Omental fat pad (tissue), 4 donors: ENCODE measurements at places on chromosomes 13 and 19. TPM values are rescaled to one million over a fixed set of nuclear protein-coding genes. Genes with fewer than 3 reads are reported as not detected.

GRCh38 chr19:38784224-38784623 lies 4.8 kb upstream of the LGALS7B start:
- DNase-seq = no peak

Gene NCR1
- 2.3 TPM for total RNA-seq

Gene ICAM5
- total RNA-seq = 0.31 TPM

Gene COL5A3
- 74.1 TPM for total RNA-seq

DNA sequence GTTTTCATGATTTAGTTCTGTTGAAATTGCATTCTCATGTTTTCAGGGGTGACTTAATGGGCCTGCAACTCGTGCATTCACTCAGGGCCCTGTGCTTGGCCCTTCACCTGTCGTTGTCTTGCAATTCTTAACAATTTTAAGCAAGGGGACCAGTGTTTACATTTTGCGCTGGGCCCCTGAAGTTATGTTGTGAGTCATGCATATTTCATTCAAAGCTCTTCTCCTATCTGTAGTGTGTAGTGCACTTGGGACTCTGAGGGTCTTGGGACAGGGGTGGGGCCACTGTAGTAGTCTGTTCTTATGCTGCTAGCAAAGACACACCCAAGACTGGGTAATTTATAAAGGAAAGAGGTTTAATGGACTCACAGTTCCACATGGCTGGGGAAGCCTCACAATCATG lies 211.2 kb upstream of the RXFP2 start:
- DNase-seq = no peak

DNA sequence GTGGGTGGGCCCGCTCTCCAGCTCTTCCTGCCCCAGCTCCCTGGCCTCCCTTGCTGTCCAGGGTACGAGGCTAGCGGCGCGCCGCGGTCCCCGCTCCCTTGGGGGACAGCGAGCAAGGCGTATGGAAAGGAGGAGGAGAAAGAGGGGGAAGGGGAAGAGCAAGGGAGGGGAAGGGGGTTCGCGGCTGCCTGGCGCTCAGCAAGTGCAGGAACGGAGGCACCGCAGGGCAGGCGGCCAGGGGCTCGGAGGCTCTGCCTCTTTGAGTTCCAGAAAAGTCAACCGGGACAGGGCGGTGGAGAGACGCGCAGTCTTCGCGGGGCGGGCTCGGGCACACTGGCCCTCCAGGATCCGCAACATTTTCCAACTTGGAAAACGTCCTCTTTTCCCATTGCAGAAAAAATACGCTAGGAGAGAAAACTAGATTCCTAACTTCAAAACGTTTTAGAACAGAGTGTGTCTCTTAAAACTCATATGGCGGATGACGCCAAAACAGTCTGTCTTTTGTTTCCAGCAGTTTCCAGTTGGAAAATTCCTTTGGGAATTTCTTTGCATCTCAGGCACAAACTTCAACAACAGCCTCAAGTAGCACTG lies 23.1 kb upstream of the TNFRSF19 start:
- DNase-seq = no peak

- DNase-seq = no peak
Observed at GRCh38 chr13:113367020-113367560, 3.2 kb upstream of the GRTP1 start.

DNA sequence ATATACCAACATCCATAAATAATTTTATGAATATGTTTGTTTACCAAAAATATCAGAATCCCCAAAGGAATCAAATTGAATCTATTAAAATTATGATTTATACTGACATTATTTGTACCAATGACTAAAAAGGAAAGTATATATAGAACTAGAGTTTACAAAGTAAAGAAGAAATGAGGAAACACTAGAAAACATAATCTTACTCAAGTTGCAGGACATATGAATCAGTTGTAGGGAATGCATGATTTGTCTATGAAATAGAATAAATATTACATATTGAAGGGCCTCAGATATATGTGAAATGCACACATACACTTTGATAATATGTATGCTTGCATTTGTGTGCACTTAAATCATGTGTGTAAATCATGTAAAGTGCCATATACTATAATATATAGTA lies 1466.4 kb downstream of the EFNB2 start:
- no peak for DNase-seq

Gene IGFLR1
- total RNA-seq = 5.8 TPM

DNA sequence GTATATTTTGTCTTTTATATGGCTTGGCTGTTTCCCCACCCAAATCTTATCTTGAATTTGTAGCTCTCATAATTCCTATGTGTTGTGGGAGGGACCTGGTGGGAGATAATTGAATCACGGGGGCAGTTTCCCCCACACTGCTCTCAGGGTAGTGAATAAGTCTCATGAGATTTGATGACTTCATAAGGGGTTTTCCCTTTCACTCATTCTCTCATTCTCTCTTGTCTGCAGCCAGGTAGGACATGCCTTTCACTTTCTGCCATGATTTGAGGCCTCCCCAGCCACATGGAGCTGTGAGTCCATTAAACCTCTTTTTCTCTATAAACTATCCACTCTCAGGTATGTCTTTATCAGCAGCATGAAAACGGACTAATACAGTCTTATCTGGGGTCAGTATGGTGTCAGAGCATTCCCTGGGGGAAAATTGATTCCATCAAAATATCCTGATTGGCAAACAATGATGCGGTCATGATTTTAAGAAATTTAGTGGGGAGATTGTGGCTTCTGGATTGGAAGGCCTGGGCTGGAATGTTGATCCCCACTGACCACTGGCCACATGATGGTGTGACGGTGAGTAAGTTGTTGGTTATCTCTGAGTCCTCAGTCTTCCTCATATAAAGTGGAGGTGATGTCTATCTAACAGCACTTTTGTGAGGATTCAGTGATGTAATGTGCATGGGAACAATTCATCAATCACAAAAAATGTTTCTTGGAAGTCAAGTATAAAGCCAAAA lies 27.5 kb upstream of the ANKRD10 start:
- no peak for DNase-seq

DNA sequence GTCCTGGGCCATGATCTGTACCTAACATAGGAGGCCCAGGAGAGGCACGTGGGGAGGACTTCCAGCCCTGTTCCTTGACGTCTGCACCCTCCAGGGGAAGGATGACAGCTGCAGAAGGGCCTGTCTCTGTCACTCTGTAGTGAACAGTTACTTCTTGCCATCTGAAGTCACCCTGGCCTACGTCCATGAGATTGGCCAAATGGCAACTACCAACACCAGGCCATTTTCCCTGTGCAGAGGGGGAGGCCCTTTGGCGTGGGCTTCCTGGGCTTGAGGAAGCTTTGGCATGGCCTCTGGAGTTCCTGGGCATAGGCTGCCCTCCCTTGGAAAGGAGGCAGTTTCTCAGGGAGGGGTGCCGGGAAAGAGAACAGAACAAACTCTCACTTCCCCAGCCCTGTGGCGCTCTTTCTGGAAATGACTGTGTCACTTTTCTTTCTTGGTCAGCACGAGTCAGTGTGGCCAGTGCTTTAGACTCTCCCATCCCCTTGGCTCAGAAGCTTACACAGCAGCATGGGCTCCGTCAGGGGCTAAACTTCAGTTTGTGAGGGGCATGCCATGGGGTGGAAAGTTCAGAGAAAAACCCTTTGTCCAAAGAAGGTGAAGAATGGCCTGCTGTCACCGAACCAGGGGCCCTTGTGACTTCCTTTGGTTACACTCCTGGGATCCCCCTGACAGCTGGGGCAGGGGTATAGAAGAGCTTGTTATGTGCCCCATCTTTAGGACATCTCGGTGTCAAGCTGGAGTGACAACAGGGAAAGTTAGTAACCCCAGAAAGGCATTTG lies 5.3 kb downstream of the CARM1 start:
- DNase-seq = no peak

- no peak for DNase-seq
Observed at GRCh38 chr13:48720621-48721020, 66.9 kb downstream of the CYSLTR2 start.

Gene RPS15
- 2,627 TPM for total RNA-seq

- DNase-seq = no peak
Observed at GRCh38 chr13:44229371-44230030, 144.1 kb upstream of the SERP2 start.

DNA sequence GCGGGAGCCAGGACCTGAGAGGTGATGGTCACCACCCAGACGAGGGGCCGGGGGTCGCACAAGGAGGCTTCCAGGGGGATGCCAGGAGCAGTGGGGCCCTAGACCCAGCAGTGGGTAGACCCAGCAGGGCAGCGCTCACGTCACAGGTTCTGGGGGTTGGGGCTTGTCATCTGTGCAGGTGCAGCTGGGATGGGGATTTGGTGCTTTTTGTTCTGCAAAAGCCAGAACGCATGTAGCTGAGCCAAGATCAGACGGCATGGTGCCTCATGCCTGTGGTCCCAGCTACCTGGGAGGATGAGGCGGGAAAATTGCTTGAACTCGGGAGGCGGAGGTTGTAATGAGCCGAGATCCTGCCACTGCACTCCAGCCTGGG lies 15.1 kb downstream of the CSNK1G2 start:
- DNase-seq = no peak

Gene MBD3L2
- not detected for total RNA-seq

Gene CAPN12
- 1.0 TPM for total RNA-seq

DNA sequence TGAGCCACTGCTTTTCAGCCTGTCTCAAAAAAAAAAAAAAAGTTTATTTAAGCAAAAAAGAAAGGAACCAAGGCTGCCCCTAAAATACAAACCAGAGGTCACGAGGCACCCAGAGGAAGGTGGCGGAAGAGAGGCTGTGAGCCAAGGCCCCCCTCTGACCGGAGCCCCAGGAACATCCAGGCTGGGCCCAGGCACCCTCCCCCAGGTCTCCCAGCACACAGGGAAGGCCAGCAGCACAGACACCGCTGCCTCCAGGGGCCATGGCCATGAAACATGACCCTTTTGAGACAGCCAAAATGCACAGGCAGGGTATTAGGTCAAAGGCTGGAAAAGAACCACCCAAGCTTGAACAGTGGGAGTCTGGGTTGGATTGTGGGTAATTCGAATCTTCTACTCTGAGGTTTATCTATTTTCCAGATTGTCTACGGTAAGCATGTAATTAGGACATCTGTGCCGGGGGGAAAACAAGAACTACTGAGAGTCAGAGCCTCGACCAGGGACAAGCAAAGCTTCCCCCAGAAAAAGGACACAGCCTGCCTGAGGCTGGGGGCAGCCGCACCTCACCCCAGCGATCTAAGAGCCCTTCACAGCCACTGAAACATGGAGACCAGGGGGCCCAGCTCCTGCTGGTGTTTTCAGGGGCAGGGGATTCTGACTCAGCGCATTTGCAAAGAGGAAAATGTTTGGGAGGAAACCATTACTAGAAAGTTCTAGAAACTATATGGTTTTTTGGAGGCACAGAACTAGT lies 8.4 kb downstream of the PEX11G start:
- DNase-seq = no peak

Gene POMP
- 83.1 TPM for total RNA-seq

GRCh38 chr13:83549671-83550070 lies 332.6 kb downstream of the SLITRK1 start:
- no peak for DNase-seq

Gene RFPL4A
- not detected for total RNA-seq
